ENCODE measurements at places on chromosomes 6 and 20.

GRCh38 chr6:107646176-107646575, 156.3 kb downstream of the SOBP start:
- DNase-seq = no peak

GRCh38 chr20:57212534-57213276, 53.7 kb downstream of the BMP7 start:
- DNase-seq = no peak

- no peak for DNase-seq
Measured at GRCh38 chr20:38164624-38165088, 414 bp downstream of the TGM2 start.

GRCh38 chr20:42756991-42757390, 432.7 kb downstream of the PTPRT start:
- DNase-seq = no peak

Measured in Caco-2 (cell line).